Kidney epithelial cell (primary cell): ENCODE measurements at places on chromosomes 7 and 10. TPM values are rescaled to one million over a fixed set of nuclear protein-coding genes. Genes with fewer than 3 reads are reported as not detected.

Gene ADIRF
- 0.41 TPM in 1 of 2 replicates, not detected in the other for total RNA-seq

Gene TAS2R3
- 0.29 and 0.55 TPM in 2 replicates for total RNA-seq

GRCh38 chr10:113648478-113648877 lies 15.4 kb downstream of the NRAP start:
- DNase-seq: no peak

DNA sequence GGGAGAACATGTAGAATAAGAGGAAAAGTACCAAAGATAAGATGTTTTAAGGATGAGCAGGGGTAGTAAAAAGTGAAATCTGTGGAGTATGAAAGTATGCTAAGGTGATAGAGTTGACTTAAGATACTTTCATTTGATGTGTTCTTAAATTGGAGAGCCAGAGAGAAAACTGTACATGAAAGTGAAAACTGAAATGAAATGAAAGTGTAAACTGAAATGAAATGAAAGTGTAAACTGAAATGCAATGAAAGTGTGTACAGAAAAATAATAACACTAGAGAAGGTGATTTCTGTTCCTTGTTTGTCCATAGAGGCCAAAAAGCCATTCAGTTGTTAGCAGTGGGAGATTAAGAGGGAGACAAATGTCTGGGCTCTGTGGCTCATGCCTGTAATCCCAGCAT lies 17.5 kb downstream of the AHR start:
- no peak for DNase-seq

GRCh38 chr10:43214071-43214955 lies 52.6 kb downstream of the RASGEF1A start:
- DNase-seq: no peak

DNA sequence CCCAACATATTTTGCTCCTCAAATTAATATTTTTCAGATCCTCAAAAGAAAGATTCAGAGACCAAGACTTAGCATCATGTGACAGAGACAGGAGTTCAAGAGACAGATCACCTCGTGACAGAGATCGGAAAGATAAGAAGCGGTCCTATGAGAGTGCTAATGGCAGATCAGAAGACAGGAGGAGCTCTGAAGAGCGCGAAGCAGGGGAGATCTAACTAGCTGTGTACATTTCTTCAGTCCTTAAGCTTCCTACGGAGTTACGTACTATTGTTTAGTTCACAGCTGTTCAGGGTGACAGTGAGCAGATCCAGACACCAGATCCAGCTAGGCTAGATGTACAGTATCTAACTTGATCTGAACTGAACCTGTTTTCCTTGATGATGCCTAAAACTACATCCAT lies 61.3 kb downstream of the KLRG2 start:
- DNase-seq: no peak

DNA sequence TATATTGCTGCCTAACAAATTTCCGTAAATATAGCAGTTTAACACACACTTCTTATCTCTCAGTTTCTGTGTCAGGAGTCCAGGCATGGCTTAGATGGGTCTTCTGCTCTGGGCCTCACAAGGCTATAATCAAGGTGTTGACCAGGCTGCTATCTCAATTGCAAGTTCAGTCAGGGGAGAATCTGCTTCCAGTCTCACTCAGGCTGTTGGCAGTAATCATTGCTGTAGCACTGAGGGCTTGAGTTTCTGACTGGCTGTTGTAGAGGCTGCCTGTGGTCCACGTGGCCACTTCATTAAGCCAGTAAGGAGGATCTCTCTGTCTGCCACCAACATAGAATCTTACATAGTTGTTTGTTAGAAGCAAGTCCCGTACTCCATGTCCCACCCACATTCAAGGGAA lies 138.4 kb downstream of the ST7 start:
- DNase-seq: no peak

- no peak for DNase-seq
Measured at GRCh38 chr7:33965183-33965744, 59.9 kb downstream of the BMPER start.

GRCh38 chr7:262251-262572 lies 27.8 kb upstream of the FOXL3 start:
- no peak for DNase-seq

DNA sequence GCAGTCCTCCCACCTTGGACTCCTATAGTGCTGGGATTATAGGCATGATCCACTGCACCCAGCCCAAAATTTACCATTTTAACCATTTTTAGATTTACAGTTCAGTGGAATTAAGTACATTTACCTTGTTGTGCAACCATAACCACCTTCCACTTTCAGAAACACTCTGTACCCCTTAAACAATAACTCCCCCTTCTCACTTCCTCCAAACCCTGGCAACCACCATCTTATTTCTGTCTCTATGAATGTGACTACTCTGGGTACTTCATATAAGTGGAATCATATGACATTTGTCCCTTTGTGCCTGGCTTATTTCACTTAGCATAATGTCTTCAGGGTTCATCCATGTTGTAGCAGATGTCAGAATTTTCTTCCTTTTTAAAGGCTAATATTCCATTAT lies 33.6 kb downstream of the SUFU start:
- no peak for DNase-seq
